Hematopoietic multipotent progenitor cell treated with erythropoietin and hydrocortisone succinate and interleukin-3 and kit ligand, for 17 days (in vitro differentiated cells): ENCODE measurements at places on chromosomes 4 and X.

- DNase-seq, result no peak
Measured at GRCh38 chr4:41787931-41788330, 39.4 kb upstream of the PHOX2B start.

DNA sequence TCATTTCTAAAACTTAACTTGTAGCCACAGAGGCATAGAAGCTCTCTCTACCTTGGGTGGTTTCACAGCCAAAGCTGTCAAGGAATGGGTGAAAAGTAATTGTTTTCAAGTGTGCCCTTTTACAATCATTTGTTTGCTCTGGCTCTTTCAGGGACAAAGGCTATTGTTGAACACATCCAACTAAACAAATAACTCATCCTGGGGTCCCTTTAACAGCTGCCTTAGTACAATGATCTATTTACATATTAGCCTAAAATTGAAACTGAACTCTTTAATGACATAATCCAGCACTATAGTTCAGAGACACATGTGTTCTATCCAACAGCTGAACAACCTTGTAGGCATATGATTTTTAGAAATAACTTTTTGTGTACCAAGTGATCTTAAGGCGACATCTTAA lies 3.7 kb downstream of the HHIP start:
- no peak for DNase-seq

GRCh38 chr4:55865228-55865806 lies 11.9 kb downstream of the EXOC1 start:
- no peak for DNase-seq

DNA sequence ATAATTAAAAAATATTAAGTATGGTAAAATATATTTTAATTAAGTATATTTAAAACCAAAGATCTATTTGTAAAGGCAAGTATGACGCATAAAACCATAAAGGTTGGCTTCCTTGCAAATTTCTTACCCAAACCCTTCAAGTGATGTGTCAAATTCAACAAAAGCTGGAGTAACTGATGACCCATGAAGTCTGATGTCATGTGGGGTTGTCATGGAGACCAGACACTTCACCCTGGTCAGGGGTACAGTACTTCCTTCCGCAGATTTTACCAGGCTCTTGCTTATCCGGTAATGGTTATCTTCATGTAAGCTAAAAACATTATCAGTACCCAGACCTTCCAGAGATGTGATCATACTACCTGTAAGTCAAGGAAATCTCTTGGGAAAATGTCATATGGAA lies 170.1 kb downstream of the WDFY3 start:
- DNase-seq, result no peak

DNA sequence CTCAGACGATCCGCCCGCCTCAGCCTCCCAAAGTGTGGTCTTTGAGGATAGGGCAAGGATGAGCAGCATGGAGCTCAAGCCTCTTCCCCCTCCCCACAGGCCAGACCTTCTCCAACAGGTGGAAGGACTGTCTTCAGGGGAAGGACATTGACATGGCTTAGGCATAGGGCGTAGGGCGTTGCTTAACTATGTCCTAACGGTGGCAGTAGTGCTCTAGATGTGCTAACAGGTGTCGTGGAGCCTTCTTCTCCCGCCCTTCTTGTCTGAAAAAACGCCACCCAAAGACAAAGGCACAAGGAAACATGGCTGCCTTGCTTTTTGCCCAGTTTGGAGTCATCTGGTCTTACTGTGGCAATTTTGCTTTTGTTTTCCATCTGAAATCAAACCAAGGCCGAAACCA lies 219.8 kb downstream of the OR13H1 start:
- no peak for DNase-seq

- no peak for DNase-seq
Measured at GRCh38 chrX:130171446-130172126, at the start of gene RAB33A. TSS of gene RAB33A (plus strand) at chrX:130171962. CDS start at chrX:130172063, 101 bp downstream.

GRCh38 chr4:154471032-154471431 lies 20.6 kb downstream of the DCHS2 start:
- DNase-seq, result no peak

GRCh38 chr4:76953956-76954355 lies 4.4 kb downstream of the SEPTIN11 start:
- no peak for DNase-seq

DNA sequence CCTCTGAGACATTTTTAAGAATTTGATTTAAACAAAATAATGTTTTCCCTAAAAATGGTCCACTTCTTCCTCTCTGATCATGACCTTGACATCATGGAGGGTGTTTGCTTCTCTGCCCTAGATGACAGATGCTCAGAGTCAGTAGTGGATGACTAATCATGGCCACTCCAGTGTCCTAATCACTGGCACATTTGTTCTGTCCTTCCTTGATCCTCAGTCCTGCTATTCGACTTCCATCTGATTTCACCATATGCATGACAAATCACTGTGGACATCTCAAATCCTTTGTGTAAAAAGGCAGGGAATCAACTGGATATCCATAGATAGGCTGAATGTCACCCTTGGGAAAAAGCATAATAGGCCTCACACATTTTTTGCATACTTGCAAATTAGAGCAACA lies 9.0 kb downstream of the CRMP1 start:
- no peak for DNase-seq

DNA sequence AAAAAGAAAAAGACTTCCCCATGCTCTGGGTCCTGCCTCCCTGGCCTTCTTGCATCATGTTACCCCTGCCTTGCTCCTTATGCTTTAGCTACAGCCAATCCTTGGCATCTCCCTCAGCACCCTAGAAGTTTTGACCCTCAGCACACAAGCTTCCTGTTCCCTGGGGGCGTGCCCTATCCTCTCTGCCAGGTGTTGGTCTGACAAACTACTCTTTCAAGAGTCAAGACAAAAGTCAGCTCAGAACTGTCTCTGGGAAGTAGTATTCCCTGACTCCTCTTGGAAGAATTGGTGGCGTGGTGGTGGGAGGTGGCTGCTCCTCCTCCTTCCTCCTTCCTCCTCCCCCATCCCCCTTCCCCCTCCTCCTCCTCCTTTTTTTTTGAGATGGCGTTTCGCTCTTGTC lies 41.0 kb downstream of the PRPS1 start:
- no peak for DNase-seq

DNA sequence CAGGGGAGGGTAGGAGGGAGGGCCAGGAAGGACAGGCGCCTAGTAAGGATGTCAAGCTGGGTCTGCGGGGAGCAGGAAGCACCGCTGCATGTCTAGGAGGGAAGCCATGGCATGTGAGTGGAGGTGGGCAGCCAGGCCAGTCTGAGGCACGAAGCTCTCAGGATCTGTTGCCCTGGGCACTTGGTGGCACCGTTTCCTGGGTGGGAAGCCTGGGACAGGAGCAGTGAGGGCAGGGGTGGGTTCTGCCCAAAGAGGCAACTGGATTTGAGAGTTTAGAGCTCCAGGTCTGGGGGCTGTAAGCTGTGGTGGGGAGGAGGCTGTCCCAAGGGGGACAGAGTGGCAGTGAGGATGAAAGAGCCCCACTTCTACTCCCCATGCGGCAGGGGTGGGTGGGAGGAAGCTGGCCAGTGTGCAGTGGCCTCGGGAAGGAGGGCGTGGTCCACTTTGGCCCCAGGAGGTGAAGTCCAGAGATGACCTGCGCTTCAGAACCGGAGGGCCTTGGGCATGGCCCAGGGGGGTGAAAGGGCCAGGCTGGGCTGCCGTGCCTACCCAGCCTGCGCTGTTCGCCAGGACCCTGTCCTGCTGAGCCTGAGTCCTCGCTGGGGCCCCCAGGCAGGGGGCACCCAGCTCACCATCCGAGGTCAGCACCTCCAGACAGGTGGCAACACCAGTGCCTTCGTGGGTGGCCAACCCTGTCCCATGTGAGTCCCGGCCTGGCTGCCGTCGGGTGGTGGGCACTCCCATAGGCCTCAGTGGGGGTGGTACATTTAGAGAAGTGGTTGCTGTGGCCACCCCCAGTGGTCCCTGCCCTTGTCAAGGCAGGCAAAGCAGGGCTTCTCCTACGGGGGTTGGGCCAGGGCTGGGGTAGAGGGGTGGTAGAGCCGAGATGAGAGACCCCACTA lies 8.3 kb upstream of the SRPK3 start:
- no peak for DNase-seq

- no peak for DNase-seq
Measured at GRCh38 chr4:67091673-67092072, 453.6 kb downstream of the CENPC start.

DNA sequence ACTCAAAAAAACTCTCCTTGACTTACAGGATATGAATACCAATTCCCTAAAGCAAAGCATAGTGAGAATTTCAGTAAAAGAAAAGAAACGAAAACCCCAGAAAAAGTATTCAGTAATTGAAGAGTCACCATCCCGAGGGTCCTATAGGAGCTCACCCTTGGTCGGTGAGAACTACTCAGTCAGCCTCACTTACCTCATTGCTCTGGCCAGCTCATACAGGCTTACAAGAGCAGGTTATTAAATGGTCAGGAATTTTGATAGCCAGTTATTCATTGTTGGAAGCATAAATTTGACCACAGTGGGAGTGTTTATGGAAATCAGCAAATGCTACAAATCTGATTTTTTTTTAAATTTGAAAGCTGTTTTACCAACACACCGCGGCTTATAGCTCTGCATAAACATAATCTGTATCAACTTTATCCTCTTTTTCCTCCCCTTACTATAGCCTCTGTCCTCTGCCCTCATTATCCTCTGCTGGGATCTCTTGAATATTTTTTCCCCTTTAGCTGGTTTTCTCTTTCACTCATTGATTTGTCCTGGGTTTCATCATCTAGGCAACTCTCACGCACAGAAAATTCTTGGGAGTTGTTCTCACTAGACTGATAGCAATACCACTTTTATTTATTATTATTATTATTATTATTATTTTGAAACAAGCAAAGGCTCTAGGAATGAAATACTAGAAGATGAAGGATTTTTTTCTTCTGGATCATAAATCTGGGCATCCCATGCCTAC lies 11.0 kb upstream of the CXCL2 start:
- no peak for DNase-seq

DNA sequence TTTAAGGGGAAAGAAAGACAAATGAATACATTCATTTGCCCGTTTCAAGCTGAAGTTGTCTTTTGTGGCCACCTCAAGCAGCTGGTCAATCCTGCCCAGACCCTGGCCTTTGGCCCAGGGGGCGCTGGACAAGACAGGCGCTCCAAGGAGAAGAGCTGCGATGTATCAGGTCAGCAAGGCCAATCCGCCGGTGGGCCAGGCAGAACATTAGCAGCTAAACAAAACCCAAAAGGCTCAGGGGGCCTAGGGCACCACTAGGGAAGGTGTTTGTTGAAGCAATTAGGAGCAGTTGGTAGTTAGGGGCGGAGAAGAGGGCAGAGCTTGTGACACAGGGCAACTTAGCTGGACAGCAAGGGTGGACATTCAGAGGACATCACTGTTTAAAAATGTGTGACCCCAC lies 60.8 kb upstream of the TMEM33 start:
- no peak for DNase-seq

GRCh38 chr4:41299486-41299885 lies 42.8 kb downstream of the UCHL1 start:
- DNase-seq, result no peak

DNA sequence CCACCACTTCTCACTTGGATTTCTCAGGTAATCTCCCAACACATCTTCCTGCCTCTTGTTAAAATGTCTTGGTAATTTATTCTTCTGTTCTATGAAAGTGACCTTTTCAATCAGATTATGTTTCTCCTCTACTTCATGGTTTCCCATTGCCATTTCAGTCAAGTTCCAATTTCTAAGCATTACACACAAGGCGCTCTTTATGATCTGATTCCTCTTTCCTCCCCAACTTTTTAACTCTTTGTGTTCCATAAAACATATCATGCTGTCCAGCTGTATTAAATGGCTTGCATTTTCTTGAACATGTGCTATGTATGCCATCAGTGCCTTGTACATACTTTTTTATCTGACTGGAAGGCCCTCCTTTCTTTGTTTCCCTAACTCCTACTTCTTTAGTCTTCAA lies 13.1 kb upstream of the ART3 start:
- DNase-seq, result no peak

- no peak for DNase-seq
Measured at GRCh38 chrX:39507617-39508299, 590.0 kb downstream of the BCOR start.

DNA sequence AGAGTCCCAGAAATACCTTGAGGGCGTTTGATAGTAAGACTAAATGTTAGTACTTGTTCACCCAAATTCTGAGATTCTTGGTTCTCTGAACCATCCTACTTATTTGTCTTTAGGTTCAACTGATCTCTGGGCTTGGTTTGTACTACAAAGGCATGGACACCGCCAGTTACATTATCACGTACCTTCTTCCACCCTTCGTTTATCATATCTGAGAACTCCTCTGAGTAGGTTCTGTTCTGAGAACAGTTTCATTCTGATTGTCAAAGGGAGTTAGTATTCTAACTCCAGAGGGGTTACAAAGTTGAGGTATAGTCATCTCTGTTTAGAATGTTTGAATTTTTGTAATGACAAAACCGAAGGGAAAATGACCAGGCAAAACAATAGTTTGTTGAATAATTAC lies 19.3 kb downstream of the ZFX start:
- no peak for DNase-seq

DNA sequence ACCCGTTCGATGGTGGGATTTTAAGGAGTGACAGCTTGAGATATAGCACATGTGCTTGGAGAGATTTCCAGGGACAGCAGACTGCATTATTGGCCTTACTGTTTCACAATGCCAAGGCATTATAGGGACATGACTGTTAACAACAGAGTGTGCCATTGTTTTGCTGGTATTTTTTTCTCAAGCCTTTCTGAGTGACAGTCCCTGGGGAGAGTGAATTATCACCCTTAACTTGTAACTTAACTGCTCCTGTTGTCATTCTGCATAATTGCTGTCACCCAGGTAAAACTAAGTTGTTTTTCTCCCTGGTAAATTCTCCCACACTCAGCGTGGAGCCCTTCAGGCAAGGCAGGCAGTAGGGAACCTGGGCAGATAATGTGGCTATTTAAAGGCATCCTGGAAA lies 989.2 kb upstream of the LCORL start:
- no peak for DNase-seq

DNA sequence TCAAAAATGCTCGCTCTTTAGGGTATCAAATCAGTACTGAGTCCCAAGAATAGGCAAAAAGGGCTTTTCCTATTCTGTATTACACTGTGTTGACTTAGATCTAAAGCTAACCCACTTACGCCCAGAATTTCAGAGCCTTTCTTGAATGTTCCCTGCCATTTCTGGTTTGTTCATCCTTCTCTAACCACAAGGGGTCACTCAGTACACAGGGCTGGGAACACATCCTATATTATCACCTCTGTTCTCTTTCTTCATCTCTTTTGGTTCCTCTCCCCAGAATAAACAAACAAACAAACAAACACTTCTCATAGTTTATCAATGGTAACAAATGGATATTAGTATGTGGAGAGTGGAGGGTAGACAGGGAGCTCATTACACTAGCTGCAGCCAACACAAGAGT lies 25.5 kb upstream of the MORC4 start:
- DNase-seq, result peak; percentile 3

DNA sequence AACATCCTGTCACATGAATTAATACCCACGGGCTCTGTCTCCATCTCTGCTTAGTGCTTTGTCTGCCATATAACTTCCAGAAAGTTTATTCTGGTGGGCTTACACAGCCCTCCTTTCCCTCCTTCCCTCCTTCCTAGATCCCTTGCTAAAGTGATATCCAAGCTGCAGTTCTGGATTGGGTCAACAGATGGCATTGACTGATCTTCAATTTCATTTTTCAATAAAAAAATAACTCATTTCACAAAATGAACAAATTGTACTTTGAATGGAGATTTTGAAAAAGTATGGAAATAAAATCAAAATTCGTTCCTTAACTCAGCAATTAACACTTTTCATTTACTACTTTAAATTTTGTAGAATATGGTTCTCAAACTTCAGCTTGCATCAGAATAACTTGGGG lies 94.9 kb downstream of the NXF2 start:
- no peak for DNase-seq

- no peak for DNase-seq
Measured at GRCh38 chr4:147078362-147078761, 132.7 kb upstream of the TTC29 start.

- DNase-seq, result no peak
Measured at GRCh38 chr4:90943311-90943710, 816.1 kb downstream of the CCSER1 start.
